ENCODE measurements at places on chromosomes 3 and 15. TPM values are rescaled to one million over a fixed set of nuclear protein-coding genes. Genes with fewer than 3 reads are reported as not detected.

DNA sequence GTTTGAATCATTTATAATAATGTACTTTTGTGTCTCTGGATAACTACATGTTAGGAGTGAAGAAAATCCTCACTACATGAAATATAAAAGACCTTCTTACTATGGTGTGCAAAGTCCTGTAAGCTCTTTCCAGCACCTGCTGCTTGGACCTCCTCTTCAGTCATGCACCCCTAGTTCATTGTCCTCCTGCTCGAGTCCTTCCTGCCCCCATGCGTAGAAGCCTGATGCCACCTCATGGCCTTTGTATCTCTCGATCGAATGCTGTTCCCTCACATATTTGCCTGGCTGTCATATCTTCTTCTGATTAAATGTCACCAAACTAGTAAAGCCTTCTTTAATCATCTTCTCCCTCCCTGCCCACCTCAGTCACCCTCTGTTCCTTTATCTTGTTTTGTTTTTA lies 49.9 kb upstream of the SUCLG2 start:
- no peaks in the 10 kb centered on the region for H3K4me1 ChIP-seq
- no peak overlapping the region for H3K4me3 ChIP-seq
- no peak overlapping the region for H3K27ac ChIP-seq
- DNase-seq: no peak
- H3K36me3 ChIP-seq: no peaks in the 10 kb centered on the region
- H3K27me3 ChIP-seq: peaks cover 2% of the 10 kb centered on the region

DNA sequence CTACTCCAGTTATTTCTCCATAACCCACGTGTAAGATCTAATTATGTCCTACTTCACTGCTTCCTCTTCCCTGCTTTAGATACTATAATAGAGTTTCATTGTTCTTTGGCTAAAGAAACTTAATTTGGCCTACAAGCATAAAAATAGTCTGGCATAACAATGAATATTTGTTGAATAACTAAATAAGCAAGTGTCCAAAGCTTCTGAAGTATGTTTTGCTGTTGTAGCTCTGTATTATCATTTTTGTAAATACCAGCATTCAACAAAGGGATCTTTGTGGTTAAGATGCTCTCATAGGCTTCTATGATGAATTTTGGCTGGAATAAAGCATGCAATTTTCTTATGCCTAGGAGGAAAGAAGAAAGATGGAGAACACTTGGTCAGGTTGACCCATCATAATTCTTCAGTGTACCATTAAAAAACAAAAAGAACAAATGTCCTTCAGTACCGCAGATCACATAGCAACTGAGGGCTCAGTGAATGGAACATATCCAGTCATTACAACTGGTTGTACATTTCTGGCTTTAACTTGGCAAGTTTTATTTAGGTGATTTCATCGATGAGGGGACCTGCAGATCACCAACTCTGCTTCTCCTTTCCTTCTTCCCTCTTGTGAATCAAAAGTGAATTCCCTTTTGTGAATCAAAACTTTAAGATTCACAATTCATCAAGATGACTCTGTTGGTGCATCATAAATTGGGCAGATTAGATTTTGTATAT lies 465.9 kb upstream of the TGFBR2 start:
- H3K27me3 ChIP-seq: peaks cover 2% of the 10 kb centered on the region
- H3K27ac ChIP-seq: no peak overlapping the region
- peaks cover 17% of the 10 kb centered on the region for H3K4me1 ChIP-seq
- no peak for DNase-seq
- peaks cover 11% of the 10 kb centered on the region for H3K36me3 ChIP-seq

PLSCR2 gene
- total RNA-seq: not detected

ASB7 gene
- total RNA-seq: 14.5 TPM

PRR20G gene
- not detected for total RNA-seq

SYNPR gene
- total RNA-seq: 6.1 TPM

- no peaks in the 10 kb centered on the region for H3K27me3 ChIP-seq
- H3K4me1 ChIP-seq: peaks cover 4% of the 10 kb centered on the region
- no peak for DNase-seq
- no peak overlapping the region for H3K4me3 ChIP-seq
- no peak overlapping the region for H3K27ac ChIP-seq
Measured at GRCh38 chr3:184441202-184441900, 61.5 kb downstream of the CHRD start.

- H3K27ac ChIP-seq: peak overlapping the region; percentile 85
- peak; percentile 55 for DNase-seq
- peaks cover 26% of the 10 kb centered on the region for H3K4me1 ChIP-seq
- peaks cover 4% of the 10 kb centered on the region for H3K27me3 ChIP-seq
Measured at GRCh38 chr3:50167069-50167840, 12.1 kb downstream of the SEMA3F start.

GRCh38 chr3:177673112-177673914 lies 476.0 kb upstream of the TBL1XR1 start:
- peaks cover 2% of the 10 kb centered on the region for H3K27me3 ChIP-seq
- DNase-seq: no peak
- no peak overlapping the region for H3K27ac ChIP-seq
- H3K4me3 ChIP-seq: no peak overlapping the region
- peaks cover 4% of the 10 kb centered on the region for H3K4me1 ChIP-seq

TRIM42 gene
- total RNA-seq: not detected

GRCh38 chr15:38398134-38398533 lies 55.8 kb upstream of the FAM98B start:
- DNase-seq: no peak
- no peaks in the 10 kb centered on the region for H3K27me3 ChIP-seq
- no peak overlapping the region for H3K27ac ChIP-seq
- H3K4me3 ChIP-seq: no peak overlapping the region
- H3K4me1 ChIP-seq: no peaks in the 10 kb centered on the region
- peaks cover 4% of the 10 kb centered on the region for H3K36me3 ChIP-seq

CPEB1 gene
- 15.2 TPM for total RNA-seq

CCR9 gene
- not detected for total RNA-seq

DNA sequence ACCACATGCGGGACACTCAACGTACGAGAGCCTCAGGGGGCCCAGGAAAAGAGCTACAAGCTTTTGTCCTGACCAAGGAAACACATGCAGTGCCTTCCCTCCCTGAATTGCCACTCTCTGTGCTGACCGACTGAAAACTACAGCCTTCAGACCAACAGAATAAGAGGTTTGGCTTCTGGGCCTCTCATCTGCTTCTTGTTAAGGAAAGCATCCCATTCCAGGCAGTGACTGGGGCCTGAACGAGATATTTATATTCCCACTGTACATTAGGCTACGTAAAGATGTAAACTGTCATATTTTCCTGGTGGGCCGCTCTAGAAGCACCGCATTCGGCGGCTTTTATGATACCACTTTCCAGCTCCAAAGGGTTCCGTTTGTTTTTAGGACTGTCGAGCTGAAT lies 208.9 kb upstream of the TPM1 start:
- H3K27ac ChIP-seq: no peak overlapping the region
- H3K27me3 ChIP-seq: peaks cover 1% of the 10 kb centered on the region
- H3K36me3 ChIP-seq: no peaks in the 10 kb centered on the region
- H3K4me3 ChIP-seq: no peak overlapping the region
- H3K4me1 ChIP-seq: peaks cover 3% of the 10 kb centered on the region

DNA sequence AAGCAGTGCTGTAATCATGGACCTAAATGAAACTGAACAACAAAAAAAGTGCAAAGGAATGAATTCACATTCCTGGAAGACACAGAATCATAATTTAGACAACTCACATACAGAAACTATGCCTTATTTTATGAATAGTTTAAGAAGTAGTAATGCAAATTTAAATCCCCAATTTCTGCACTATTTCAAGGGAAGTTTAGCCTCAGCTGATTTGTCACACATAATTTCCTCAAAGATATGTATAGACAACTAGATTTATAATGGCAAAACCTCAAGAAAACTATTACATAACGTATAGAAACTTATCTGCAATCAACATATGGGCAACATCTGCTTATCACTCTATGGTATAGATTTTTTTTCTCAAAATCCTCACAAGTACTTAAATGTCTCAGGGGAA lies 7.8 kb upstream of the PTX3 start:
- DNase-seq: no peak
- peak overlapping the region; percentile 60 for H3K4me3 ChIP-seq
- H3K4me1 ChIP-seq: peaks cover 31% of the 10 kb centered on the region
- H3K36me3 ChIP-seq: peaks cover 17% of the 10 kb centered on the region

All from glutamatergic neuron (in vitro differentiated cells).